ENCODE measurements at places on chromosomes 5 and 9. TPM values are rescaled to one million over a fixed set of nuclear protein-coding genes. Genes with fewer than 3 reads are reported as not detected.

- DNase-seq, result no peak
Observed at GRCh38 chr9:16398691-16399090, 471.8 kb downstream of the BNC2 start.

DNA sequence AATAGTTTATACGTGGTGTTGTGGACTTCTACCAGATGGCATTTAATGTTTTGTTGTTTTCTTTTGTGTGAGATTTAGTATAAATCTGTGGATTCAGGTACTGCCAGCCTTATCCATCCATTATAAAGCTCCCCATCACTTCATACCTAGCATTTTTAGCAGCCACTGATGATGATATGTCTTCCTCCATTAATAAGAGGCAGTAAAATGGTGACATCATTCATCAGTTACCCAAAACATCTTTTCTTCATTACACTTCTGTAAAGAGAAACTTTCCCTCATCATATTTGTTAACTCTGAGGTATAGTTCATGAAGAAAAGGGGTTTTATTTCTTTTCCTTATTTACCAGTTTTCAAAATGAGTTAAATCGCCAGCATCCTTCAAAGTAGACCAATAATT lies 19.4 kb downstream of the CHD1 start:
- no peak for DNase-seq

DNA sequence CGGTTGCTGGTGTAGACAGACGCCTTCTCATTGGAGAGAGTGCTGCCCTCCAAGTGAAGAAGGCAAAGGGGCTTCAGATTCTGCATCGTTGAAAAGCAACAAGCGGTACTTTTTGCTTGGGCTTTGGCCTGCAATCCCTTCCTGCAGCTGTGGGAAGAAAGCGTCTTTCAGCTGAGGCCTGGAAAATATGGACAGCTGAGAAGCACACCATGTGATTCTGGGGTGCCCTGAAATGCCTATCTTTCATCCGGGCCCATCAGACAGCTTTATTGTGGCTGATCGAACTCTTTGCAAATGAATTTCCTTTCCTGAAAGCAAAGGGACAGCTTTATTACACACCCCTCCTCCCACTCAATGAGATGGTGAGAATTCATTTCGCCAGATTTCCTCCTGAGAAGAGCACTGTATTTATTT lies 74.0 kb downstream of the NSG2 start:
- no peak for DNase-seq

DNA sequence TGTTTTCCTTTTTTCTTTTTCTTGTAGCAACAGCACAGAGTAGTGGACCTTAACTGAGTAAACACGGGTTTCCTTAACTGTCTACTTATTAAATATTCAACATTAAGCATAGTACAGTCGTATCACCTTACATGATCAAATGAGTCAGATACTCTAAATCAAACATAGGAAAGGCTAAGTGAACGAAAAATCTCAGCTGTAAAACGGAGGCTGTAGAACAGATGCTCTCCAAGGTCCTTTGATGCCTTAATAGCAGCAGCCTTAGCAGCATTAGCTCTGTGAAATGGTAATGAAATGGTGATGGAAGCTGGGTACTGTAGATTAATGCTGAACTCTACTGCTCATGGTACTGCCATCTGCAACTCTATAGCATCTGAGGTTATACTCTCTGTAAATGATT lies 1433.3 kb upstream of the C9orf72 start:
- DNase-seq, result peak; percentile 43

- DNase-seq, result peak; percentile 96
Observed at GRCh38 chr9:35907711-35908503, 1.4 kb upstream of the SPAAR start.

DNA sequence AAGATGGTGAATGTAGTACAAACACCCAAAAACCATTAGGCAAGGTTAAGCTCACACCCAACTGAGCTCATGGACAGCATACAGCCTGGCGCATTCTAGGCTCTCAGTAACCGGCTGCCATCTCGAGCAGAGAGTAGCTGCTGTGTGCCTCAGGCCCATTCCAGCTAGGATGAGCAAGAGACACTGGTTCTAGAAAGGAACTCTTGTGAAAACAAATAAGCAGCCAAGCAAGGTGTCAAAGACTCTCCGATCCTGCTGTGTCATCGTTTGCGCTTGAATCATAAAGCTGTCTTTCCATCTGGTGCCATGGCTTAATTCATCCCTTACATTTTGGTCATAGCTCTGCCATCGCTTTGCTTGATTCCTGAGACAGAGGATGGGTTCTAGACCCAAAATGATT lies 135.4 kb upstream of the MSX2 start:
- no peak for DNase-seq

GRCh38 chr5:40575921-40576320 lies 103.8 kb upstream of the PTGER4 start:
- no peak for DNase-seq

DNA sequence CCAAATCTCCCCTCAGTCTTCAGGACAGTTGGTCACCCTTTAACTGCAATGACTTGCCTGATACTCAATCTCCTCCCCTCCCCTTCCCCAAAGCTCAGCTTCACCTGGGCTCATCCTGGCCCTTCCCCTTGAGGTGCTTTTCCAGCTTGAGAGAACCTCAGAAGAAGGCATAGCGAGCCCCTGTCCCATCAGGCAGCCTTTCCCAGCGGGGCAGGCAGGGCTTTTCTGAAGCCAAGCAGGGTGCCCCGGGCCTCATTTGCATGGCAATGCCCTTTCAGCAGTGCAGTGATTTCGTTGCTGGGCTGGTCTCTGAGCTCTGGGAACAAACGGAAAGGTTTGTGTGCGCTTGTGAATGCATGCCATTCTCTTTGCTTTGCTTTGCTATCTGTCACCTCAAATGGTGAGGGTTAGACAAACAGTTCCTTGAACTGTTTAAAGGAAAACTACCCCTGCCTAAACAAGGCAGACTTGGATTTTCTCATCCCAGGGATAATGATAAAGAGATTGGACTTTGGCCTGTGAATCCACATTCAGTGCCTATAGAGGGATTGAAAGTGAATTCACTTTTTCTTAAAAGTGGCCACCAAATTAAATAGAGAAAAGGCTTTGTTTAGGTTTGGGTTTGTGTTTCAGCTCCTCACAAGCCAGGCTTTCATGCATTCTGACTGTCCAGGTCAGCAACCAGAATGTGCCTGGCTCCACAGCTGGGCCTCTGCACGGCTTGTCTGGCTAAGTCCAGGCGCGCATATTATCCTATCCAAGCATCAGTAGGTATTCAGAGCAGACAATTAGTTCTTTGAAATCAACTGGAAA lies 165.3 kb downstream of the ZNF608 start:
- DNase-seq, result peak; percentile 31

DNA sequence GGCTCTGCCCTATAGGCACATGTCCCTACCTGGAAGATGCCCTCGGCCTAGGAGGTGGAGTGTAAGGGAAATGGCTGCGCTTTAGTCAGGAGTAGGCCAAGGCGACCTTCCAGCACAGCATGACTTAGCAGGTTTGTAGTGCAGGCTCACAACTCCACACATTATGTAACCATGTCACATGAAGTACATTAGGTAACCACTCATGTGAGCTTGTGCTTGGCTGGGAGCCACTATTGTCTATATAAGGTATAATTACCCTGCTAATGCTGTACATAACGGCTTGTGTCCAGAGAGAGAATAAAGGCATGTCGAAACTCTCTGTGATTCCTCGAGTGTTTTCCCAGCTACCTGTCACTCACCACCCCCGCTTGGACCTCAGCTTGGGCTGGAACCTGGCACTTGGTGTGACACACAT lies 74.9 kb downstream of the CAMK4 start:
- peak; percentile 6 for DNase-seq

GRCh38 chr9:38110476-38110875 lies 41.4 kb upstream of the SHB start:
- DNase-seq, result peak; percentile 28

DNA sequence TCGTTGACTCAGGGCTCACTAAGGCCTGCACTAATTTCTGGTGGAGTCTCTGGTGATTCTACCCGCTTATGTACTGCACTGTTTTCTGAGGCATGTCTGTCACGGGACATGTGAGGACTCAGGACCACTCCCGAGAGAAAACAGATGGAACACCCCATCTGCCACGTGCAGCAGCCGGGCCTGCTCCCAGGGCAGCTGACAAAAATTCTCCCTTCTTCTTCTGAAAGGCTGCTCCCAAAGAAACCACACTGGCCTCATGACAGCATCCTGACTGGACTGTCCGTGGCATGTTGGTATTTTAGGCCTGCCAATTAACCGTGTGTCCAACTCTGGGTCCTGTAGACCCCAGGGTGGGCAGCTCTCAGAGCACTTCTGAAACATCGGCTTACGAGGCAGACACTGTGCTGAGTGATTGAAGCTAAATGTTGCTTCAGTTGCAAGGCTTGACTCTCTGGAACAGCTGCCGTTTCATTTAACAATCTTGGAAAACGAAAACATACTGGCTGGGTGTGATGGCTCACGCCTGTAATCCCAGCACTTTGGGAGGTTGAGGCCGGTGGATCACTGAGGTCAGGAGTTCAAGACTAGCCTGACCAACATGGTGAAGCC lies 39.0 kb downstream of the FAM240B start:
- DNase-seq, result no peak

- no peak for DNase-seq
Observed at GRCh38 chr5:126857472-126858410, 80.8 kb downstream of the LMNB1 start.

GRCh38 chr9:78539188-78539587 lies 242.3 kb downstream of the PSAT1 start:
- no peak for DNase-seq

DNA sequence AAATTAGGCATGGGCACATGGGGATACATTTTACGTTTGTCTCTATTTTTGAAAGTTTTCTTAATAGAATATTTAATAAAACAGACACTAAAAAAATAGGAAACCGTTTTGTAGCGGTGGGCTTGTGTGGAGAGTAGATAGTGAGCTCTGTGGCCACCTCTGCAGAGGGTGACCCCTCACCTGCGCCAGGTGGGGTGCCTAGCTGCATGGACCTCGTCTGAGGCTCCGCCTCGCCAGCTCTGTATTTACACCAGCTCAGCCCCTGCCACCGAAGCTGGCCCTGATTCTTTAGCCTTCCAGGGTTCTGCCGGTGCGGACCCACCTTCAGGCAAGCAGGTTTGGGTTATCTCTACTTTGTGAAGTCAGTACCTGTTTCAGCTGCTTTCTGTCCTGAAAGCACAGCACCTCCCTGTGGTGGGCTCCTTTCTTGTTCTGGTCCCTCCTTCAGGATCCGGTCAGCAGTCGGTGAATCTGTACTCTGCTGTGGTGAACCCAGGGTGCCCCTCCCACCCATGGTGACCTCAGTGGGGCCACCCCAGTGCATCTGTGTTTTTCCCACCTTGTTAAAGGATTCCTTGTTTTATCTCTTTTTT lies 105.2 kb upstream of the CACNA1B start:
- DNase-seq, result peak; percentile 11

DNA sequence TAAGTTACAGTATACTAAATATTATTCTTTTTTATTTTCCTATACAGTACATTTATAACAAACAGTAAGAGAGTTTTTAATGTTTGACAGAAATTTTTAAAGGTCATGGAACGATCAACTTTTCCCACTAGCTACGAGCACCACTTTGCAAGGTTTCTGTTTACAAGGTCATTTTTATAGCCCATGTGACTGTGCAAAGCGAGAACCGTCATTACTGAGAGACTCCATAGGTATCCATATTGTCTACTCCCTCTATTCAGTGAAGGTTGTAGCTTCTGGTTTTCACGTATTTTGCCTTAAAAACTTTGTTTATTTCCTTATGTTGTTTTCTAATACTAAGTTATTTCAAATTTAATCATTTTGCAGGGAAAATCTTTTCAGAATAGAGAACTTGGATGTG lies 186.3 kb upstream of the RGMB start:
- no peak for DNase-seq

GRCh38 chr5:107815109-107815508 lies 144.4 kb upstream of the EFNA5 start:
- DNase-seq, result no peak

DIMT1 gene
- 45.8 TPM for total RNA-seq

HAVCR2 gene
- 8.2 TPM for total RNA-seq

RORB gene
- not detected for total RNA-seq

SPINK1 gene
- 0.40 TPM for total RNA-seq

DAPK1 gene
- 41.0 TPM for total RNA-seq

CDH9 gene
- not detected for total RNA-seq

CYLC2 gene
- total RNA-seq, result not detected

PCDHB11 gene
- 0.17 TPM for total RNA-seq

TAF1L gene
- under 0.01 TPM for total RNA-seq

CSF2 gene
- 0.60 TPM for total RNA-seq

ZNF879 gene
- 2.8 TPM for total RNA-seq

ZNG1F gene
- 7.6 TPM for total RNA-seq

IL17B gene
- not detected for total RNA-seq

Measured in renal cortical epithelial cell (primary cell).